ENCODE measurements at places on chromosomes 5 and 9. TPM values are rescaled to one million over a fixed set of nuclear protein-coding genes. Genes with fewer than 3 reads are reported as not detected.

GRCh38 chr5:141510160-141510559, 21.3 kb downstream of the PCDHGC5 start:
- no peak for DNase-seq
- peaks cover 13% of the 10 kb centered on the region for H3K4me1 ChIP-seq
- H3K36me3 ChIP-seq = no peaks in the 10 kb centered on the region
- no peak overlapping the region for H3K4me3 ChIP-seq
- no peak overlapping the region for H3K27ac ChIP-seq
- H3K27me3 ChIP-seq = no peaks in the 10 kb centered on the region

GRCh38 chr9:78756813-78757510, 460.0 kb downstream of the PSAT1 start:
- no peaks in the 10 kb centered on the region for H3K36me3 ChIP-seq
- H3K4me3 ChIP-seq = no peak overlapping the region
- DNase-seq = no peak
- no peaks in the 10 kb centered on the region for H3K27me3 ChIP-seq
- H3K27ac ChIP-seq = no peak overlapping the region

DNA sequence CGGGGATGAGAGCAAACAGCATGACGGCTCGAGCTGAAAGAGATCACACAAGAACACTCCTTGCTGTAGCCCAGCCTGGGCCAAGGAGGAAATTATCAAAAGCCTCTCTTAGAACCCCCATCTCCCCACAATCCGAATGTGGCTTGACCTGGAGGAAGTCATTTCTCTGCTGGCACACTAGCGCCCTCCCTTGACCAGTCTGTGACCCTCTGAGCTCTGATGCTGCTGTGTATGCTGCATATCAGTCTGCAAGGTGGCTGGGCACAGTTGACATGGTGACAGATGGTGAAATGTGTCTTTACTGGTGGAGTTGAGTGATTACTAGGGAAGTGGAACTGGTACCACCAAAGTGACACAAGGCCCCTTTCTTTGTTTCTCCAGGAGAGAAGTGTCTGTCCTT, 3.3 kb downstream of the SLC46A2 start:
- DNase-seq = no peak
- no peaks in the 10 kb centered on the region for H3K36me3 ChIP-seq
- H3K4me1 ChIP-seq = peaks cover 22% of the 10 kb centered on the region
- H3K4me3 ChIP-seq = no peak overlapping the region
- H3K27ac ChIP-seq = no peak overlapping the region

GRCh38 chr5:9956725-9957124, 293.0 kb downstream of the ATPSCKMT start:
- H3K4me1 ChIP-seq = no peaks in the 10 kb centered on the region
- no peak for DNase-seq
- H3K4me3 ChIP-seq = no peak overlapping the region

GRCh38 chr9:13899924-13900323, 414.0 kb downstream of the NFIB start:
- no peaks in the 10 kb centered on the region for H3K36me3 ChIP-seq
- no peaks in the 10 kb centered on the region for H3K4me1 ChIP-seq
- no peak for DNase-seq
- no peak overlapping the region for H3K4me3 ChIP-seq

GRCh38 chr5:31285025-31285424, 91.5 kb downstream of the CDH6 start:
- no peaks in the 10 kb centered on the region for H3K27me3 ChIP-seq
- no peaks in the 10 kb centered on the region for H3K4me1 ChIP-seq
- H3K4me3 ChIP-seq = no peak overlapping the region
- no peaks in the 10 kb centered on the region for H3K36me3 ChIP-seq
- no peak for DNase-seq

DNA sequence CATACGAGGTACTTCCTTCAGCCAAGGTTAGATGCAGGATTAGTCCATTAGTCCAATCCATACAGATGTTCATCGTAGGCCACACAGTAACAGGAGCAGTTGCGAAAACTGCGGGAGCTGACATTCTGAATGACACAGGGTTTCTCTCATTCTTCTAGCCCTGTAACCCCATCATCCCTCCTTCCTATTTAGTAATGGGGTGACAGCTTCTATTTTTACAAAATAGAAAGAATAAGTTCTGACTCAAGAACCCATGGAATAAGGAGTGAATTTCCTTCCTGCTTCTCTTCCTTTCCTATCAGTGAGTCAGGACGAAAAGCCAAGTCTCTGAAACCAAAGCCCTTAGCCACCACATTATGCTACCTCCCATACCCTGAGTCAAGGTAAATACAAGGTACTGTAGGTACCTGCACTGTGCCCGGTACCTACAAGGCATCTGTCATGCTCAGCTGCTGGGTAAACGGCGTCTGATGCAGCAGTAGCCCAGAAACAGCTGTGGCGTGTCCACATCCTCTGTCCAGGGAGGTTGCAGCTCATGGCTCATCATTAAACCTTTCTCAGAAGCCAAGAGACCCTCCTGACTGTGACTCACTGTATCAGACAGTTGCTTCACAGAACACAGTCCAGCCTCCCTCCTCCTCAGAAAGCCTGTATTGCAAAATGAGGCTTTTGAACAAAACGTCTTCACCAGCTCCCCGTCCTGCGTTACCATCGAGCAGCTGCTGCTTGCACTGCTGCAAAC, 84.2 kb downstream of the ESM1 start:
- no peaks in the 10 kb centered on the region for H3K36me3 ChIP-seq
- peak; percentile 23 for DNase-seq
- H3K4me3 ChIP-seq = no peak overlapping the region
- no peaks in the 10 kb centered on the region for H3K27me3 ChIP-seq

GRCh38 chr9:9913276-9913832, 699.4 kb downstream of the PTPRD start:
- H3K4me1 ChIP-seq = no peaks in the 10 kb centered on the region
- no peak for DNase-seq
- H3K4me3 ChIP-seq = no peak overlapping the region
- no peak overlapping the region for H3K27ac ChIP-seq
- H3K27me3 ChIP-seq = no peaks in the 10 kb centered on the region

GRCh38 chr9:14238079-14238478, 75.9 kb downstream of the NFIB start:
- H3K4me1 ChIP-seq = peaks cover 31% of the 10 kb centered on the region
- peak; percentile 68 for DNase-seq
- H3K4me3 ChIP-seq = peak overlapping the region; percentile 40
- H3K27me3 ChIP-seq = no peaks in the 10 kb centered on the region

DNA sequence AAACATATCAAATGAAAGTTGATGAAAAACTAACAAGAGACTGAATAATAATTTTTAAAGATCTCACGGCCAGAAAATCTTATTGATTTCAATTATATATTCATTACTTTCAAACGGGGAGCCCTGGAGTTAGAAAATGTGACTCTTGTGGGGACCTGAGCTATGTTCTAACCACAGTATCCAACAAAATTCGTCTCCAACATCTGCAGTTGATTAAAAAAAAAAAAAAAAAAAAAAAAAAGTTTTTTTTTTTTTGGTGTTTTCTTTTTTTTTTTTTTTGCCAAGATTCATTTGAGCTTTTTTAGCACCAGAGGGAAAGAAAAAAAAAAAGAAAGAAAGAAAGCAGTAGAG, 144.3 kb upstream of the PIK3R1 start:
- no peak for DNase-seq
- no peaks in the 10 kb centered on the region for H3K36me3 ChIP-seq
- H3K4me3 ChIP-seq = no peak overlapping the region
- H3K4me1 ChIP-seq = no peaks in the 10 kb centered on the region
- no peak overlapping the region for H3K27ac ChIP-seq

DNA sequence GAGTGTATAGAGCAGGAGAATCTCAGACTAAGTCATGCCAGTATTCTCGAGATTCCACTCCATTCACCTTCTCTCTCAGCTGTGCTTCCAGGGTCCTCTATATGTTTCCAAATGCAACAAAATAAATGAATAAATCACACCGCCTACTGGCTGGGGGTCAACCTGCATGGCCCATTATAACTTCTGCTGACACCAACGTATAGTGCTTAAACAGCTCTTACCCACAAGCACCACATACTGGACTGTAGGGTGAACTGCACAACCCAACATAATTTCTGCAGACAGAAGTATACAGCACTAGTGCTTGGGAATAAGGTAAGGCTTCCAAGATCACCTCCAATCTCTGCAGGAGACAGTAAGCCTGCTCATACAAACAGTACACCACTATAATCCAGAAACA, 33.1 kb upstream of the HTR4 start:
- no peak overlapping the region for H3K27ac ChIP-seq
- H3K27me3 ChIP-seq = peaks cover 44% of the 10 kb centered on the region
- no peaks in the 10 kb centered on the region for H3K4me1 ChIP-seq

DNA sequence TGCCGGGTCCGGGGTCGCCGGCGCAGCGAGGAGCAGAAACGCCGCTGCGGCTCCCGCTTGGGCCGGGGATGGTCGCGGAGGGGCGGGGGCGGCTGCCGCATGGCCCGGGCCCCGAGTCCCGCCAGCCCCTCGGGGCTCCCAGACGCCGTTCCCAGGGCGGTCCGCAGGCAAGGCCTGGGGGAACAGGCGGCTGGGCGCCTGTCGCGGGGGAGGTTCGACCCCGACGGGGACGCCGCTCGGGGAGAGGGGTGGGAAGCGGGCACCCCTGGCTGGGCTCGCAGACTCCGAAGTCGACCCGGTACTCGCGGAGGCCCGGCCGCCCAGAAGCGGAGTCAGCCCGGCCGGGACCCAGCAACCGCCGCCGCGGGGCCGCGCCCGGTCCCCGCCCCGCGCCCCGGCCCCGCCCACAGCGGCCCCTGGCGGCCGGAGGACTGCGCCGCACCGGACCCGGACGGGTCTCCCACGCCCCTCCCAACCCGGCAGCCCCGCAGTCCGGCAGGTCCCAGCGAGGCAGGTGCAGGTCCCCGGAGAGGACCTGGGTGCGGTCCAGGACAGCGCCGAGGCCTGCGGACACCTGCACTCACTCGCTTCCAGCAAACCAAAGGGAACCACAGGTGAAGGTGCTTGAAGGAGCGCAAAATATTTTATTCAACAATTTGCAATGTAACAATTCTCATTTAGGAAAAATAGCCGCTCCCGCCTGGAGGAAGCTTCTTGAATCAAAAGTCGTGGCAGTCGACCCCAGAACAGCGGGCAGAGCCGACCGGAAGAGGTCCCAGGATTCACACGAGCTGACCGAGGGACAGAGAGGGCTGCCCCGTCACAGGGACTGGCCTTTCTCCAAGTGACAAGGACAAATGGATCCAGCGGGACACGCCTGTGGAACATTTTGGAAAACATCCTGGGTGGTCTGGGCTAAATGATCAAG, at the start of gene INPP5E:
Gene INPP5E, minus strand, starts transcription at position 365 of the 928 bp plus-strand sequence. CDS start 426 bp downstream, outside the sequence.
- peak within 1 kb of the TSS; percentile 87 for H3K4me3 ChIP-seq
- H3K27me3 ChIP-seq = no peaks in the 10 kb centered on the region
- peaks cover 14% of the 10 kb centered on the region for H3K4me1 ChIP-seq

GRCh38 chr5:168408561-168409305, 77.5 kb upstream of the RARS1 start:
- H3K4me3 ChIP-seq = no peak overlapping the region
- H3K27ac ChIP-seq = peak overlapping the region; percentile 88
- peaks cover 13% of the 10 kb centered on the region for H3K36me3 ChIP-seq
- DNase-seq = no peak
- no peaks in the 10 kb centered on the region for H3K27me3 ChIP-seq
- peaks cover 51% of the 10 kb centered on the region for H3K4me1 ChIP-seq

- H3K4me1 ChIP-seq = peaks cover 9% of the 10 kb centered on the region
- H3K27ac ChIP-seq = no peak overlapping the region
- H3K36me3 ChIP-seq = no peaks in the 10 kb centered on the region
- no peak overlapping the region for H3K4me3 ChIP-seq
- no peaks in the 10 kb centered on the region for H3K27me3 ChIP-seq
These were observed 51.5 kb downstream of the AOPEP start for GRCh38 chr9:94778013-94778412.

DNA sequence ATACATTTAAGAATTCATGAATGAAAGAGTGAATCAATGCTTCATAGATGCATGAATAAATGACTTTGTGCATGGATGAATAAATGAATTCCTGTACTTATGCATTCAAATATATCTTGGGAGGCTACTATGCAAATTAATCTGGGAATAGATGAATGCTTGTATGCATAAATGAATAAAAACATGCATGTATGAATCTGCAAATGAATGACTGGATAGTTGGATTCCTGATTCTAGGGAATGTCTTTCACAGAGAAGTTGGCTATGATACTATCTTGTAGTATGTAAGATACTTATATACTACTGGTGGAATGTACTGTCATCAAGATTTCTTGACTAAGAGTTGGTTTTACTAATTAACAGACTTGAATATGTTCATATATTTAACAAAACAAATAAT, 75.3 kb upstream of the ASTN2 start:
- no peak overlapping the region for H3K4me3 ChIP-seq
- H3K36me3 ChIP-seq = no peaks in the 10 kb centered on the region
- no peaks in the 10 kb centered on the region for H3K4me1 ChIP-seq
- no peak for DNase-seq
- H3K27me3 ChIP-seq = no peaks in the 10 kb centered on the region

- no peaks in the 10 kb centered on the region for H3K36me3 ChIP-seq
- no peaks in the 10 kb centered on the region for H3K4me1 ChIP-seq
- no peak overlapping the region for H3K4me3 ChIP-seq
- H3K27ac ChIP-seq = no peak overlapping the region
- H3K27me3 ChIP-seq = no peaks in the 10 kb centered on the region
These were observed 5.9 kb upstream of the FRMD3 start for GRCh38 chr9:83544002-83544698.

- peaks cover 42% of the 10 kb centered on the region for H3K36me3 ChIP-seq
- no peak overlapping the region for H3K27ac ChIP-seq
- H3K4me3 ChIP-seq = no peak overlapping the region
- peaks cover 38% of the 10 kb centered on the region for H3K4me1 ChIP-seq
- peak; percentile 6 for DNase-seq
- H3K27me3 ChIP-seq = no peaks in the 10 kb centered on the region
These were observed 6.5 kb downstream of the TLE1 start for GRCh38 chr9:81682797-81683196.

- peaks cover 9% of the 10 kb centered on the region for H3K4me1 ChIP-seq
- 0 out of 2 replicates have a peak within 1 kb of the TSS, but pooled peaks have one; percentile 2 for H3K4me3 ChIP-seq
- H3K36me3 ChIP-seq = no peaks in the 10 kb centered on the region
- DNase-seq = peak; percentile 38
- no peak within 1 kb of the TSS for H3K27ac ChIP-seq
- peaks cover 19% of the 10 kb centered on the region for H3K27me3 ChIP-seq
These were observed at the start of gene NKD2 for GRCh38 chr5:1008451-1009358. TSS of gene NKD2 (plus strand) at chr5:1008802. CDS start at chr5:1009058, 256 bp downstream.

DNA sequence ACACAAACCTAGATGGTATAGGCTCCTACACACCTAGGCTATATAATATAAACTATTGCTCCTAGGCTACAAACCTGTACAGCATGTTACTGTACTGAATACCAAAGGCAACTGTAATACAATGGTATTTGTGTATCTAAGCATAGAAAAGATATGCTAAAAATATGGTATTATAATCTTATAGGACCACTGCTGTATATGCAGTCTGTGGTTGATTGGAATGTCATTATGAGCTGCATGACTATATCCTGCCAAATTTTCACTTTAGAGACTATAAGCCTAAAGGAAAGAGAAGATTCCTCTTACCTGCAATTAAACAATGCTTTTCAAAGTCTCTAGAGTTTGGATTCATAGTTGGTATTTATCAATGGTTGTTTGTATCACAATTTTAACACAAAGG, 24.7 kb upstream of the ACOT12 start:
- H3K27ac ChIP-seq = peak overlapping the region; percentile 99
- H3K4me1 ChIP-seq = peaks cover 55% of the 10 kb centered on the region
- peak; percentile 17 for DNase-seq
- no peaks in the 10 kb centered on the region for H3K27me3 ChIP-seq
- H3K4me3 ChIP-seq = no peak overlapping the region

Gene ETF1
- total RNA-seq = 64.1 TPM

Gene LCN9
- total RNA-seq = not detected

Gene CDH9
- not detected for total RNA-seq

Gene ADAMTS13
- 0.86 TPM for total RNA-seq

Gene NPR3
- 5.8 TPM for total RNA-seq

Gene EIF4EBP3
- not detected for total RNA-seq

Gene MRPL41
- total RNA-seq = 193 TPM

Gene NME5
- total RNA-seq = 0.40 TPM

Gene NEUROG1
- total RNA-seq = not detected

Gene PTPA
- 154 TPM for total RNA-seq

Gene FAM78A
- total RNA-seq = 0.07 TPM

Gene F2RL1
- total RNA-seq = 163 TPM
